Globus pallidus (tissue), 1 donor: ENCODE measurements at places on chromosomes 3 and 15.
A peak's percentile ranks its signal among the peaks of the same experiment; 100 is the strongest.

- no peak for DNase-seq
These were observed 162.7 kb upstream of the LYSMD4 start for GRCh38 chr15:99895956-99896311.

GRCh38 chr15:87034886-87035285 is 955.2 kb downstream of the AGBL1 start:
- no peak for DNase-seq

DNA sequence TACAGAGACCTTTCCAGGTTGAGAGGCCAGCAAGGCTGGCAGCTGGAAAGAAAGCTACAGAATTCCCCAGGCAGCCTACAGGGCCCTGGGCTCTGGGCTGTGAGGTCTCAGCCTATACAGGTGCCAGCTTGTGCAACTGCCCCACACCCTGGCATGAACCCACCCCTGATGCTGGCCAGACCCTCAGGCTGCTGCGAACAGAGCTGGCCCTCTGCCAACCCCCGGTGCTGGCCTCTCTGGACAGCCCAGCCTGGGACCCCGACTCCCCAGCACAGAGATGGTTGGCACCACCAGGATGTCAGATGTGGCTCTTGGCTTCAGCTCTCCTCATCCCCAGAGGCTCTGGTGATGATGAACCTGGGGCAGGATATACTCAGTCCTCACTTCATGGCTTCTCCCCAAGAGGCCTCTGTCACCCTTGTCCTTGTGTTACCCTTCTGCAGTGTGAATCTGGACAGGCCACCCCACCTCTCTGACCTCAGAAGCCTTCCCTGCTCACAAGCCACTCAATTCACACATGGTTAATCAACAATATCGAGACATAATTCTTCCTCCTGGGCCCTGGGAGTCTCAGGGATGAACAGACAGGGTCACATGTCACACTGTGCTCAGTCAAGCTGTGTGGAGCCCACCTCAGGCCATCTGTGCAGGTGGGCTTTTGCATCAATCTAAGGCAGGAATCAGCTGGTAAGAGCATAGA is 11.0 kb upstream of the BFSP2 start:
- DNase-seq = no peak

DNA sequence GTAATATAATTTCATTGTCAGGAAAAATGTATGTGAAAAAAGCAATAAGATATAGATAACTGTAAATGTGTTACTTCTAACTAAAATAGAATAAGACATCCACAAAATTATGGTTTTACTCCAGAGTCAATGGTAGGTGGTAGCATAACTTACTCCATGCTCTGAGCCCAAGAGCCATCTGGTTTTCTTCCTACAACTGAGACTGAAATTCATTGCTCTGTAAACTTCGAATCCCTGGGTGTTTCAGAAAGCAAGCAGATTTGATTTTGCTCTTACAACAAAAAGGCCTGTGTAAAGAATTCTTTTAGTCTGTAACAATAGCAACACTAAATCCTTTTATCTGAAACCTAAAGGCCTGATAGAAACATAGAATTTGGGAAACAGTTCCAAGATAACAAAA is 805.9 kb downstream of the AGBL1 start:
- no peak for DNase-seq

GRCh38 chr3:52092271-52092660 is 35.9 kb upstream of the DUSP7 start:
- no peak for DNase-seq

GRCh38 chr15:70132139-70132538 is 34.4 kb upstream of the TLE3 start:
- DNase-seq = no peak

GRCh38 chr3:136929977-136930670 is 27.7 kb upstream of the IL20RB start:
- DNase-seq = peak; percentile 28

- no peak for DNase-seq
These were observed 12.9 kb downstream of the SSUH2 start for GRCh38 chr3:8631661-8632060.

DNA sequence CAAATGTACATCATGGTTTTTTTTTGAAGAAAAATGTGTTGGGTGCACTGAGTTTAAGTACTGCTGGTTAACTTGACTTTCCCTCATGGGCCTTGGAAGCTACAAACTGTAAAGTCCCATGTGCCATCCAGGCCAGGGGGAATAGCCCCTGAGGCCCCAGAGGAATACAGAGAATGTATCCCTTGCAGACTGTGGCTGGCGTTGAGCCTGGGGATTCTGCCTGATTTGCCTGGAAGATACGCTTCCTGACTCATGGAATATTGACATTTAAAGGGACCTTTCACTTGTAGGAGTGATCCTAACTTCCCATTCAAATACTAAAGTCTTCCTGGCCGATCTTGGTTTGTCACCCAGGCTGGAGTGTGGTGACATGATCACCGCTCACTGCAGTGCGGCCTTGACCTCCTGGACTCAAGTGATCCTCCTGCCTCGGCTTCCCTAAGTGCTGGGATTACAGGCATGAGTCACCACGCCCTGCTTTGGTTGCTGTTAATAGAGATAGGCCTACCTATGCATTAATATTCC is 42.0 kb downstream of the ADAMTSL3 start:
- DNase-seq = no peak

DNA sequence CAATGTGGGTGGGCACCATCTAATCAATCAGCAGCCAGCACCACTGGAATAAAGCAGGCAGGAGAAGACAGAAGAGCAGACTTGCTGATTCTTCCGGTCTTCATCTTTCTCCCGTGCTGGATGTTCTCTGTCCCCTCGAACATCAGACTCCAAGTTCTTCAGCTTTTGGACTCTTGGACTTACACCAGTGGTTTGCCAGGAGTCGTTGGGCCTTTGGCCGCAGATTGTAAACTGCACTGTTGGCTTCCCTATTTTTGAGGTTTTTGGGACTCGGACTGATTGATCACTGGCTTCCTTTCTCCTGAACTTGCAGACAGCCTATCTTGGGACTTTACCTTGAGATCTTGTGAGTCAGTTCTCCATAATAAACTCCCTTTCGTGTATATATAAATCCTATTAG is 292.8 kb downstream of the BCHE start:
- no peak for DNase-seq

- DNase-seq = no peak
These were observed 334.5 kb downstream of the SOX2 start for GRCh38 chr3:182046166-182046764.

- DNase-seq = no peak
These were observed 8.1 kb downstream of the INSYN1 start for GRCh38 chr15:73745073-73745472.

DNA sequence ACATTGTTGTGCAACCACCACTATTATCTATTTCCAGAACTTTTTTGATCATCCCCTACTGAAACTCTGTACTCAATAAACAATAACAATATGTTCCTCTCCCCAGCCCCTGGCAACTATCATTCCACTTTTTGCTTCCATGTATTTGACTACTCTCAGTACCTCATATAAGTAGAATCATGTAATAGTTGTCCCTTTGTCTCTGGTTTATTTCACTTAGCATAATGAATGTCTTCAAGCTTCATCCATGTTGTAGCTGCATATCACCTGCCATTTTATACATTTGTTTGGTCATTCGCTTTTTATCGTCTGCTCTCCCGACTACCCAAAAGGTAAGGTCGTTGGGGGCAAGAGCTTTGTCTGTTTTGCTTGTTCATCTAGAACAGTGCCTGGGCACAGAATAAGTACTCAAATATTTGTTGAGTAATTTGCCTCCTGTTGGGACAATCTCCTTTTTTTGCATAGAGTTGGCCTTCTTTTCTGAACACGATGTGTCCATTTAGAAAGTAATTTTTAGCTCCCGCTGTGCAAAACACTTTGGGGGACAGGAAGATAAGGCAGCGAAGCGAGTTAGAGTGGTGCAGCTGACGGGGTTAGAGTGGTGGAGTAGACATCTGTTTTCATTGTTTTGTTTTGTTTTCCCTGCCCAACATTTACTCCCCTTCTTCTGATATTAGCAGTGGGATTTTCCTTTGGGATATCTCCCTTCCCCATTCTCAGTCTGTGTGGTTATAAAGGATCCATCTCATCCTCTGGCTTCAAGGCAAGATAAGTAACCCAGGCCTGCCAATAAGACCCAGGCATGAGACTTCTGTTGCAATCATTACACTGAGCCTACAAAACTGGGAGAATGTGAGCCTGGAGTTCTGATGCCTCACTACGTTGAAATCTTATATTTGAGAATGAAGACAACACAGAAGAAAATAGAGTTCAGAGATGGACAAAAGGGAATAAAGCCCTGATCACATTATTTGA is 83.4 kb upstream of the RNU6-1 start:
- no peak for DNase-seq

- no peak for DNase-seq
These were observed 79.4 kb upstream of the THBS1 start for GRCh38 chr15:39501366-39502081.

DNA sequence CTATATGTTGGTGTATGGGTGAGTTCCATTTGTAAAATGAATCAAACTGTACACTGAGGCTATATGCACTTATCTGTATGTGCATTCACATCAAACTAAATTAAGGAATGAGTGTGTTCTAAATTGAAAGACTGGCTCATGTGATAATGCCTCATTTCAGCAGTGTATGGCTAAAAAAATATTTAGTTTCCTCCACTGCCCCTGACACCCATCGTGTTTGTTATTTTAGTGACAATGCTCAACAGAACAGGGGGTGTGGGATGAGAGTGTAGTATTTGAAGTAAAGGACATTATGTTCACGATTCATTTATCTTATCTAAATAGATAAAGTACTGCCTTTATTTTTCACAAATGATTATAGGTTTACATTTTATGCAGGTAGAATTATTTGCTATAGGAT is 301.1 kb upstream of the ARPP21 start:
- no peak for DNase-seq

DNA sequence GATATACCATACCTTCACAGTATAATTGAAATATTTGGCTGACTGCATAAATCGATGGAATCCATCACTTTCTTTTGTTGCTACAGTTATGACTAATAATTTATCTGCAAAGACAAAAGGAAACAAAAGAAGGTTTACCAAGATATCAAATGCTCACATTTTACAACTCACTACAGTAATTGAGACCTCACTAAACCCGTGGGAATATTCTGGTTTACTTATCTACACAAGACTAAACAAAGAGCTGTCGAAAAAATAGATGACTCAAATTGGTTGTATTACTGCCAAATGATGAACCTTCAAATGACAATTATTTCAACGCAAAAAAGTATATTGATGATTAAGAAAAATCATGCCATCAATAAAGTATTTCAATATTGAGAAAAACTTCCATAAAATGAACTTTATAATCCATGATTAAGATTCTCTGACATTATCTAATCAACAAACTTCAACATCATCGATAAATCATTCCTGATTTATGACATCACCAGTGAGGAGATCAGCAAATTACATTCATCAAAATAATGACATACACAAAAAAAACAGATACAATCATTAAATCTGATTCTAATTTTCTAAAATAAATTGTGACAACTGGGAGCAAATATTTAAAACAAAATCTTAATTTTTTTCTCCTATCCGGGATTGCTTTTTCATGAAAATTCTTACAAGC is 36.7 kb downstream of the PLOD2 start:
- DNase-seq = no peak

DNA sequence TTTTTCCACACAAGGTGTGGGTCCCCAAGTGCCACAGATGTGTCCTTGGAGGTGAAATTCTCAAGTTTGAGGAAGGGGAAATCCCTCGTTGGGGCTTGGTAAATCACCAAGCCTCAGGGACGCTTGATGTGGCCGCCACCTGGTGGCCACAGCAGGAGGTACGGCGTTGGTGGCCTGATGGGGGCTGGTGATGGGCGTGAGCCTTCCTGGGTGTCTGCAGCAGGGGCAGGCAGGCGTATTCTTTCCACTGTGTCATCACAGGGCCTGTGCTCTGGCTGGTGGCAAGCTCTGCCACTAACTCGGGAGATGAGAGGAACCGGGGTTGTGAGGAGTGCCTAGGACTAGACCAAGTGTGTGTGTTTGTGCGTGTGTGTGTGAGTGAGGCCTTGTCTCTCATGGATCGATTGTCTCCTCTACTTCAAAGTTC is 4.2 kb downstream of the ACOX2 start:
- DNase-seq = peak; percentile 67

DNA sequence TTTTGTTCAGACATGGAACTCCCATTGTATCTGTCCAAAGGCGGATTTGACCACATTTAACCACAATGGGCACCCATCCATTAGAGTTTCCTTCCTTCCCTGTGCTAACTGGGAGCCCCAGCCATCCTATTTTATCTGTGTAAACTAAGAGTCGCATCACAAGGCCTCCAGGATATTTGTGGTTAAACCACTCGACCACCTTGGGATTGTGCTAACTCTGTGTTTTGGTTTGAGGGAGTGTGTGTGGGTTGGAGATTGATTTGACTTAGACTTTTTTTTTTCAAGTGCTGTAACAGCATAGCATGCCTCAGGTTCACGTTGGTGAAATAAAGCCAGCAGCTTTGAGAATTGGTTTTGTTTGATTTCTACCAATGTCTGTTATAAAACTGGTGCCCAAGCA is 100.4 kb upstream of the TP63 start:
- no peak for DNase-seq

GRCh38 chr3:37054370-37054769 is 61.1 kb downstream of the MLH1 start:
- DNase-seq = peak; percentile 7

- DNase-seq = no peak
These were observed 476 bp downstream of the IP6K2 start for GRCh38 chr3:48716508-48716981.

- DNase-seq = no peak
These were observed 498.1 kb upstream of the RGMA start for GRCh38 chr15:93587059-93587521.

DNA sequence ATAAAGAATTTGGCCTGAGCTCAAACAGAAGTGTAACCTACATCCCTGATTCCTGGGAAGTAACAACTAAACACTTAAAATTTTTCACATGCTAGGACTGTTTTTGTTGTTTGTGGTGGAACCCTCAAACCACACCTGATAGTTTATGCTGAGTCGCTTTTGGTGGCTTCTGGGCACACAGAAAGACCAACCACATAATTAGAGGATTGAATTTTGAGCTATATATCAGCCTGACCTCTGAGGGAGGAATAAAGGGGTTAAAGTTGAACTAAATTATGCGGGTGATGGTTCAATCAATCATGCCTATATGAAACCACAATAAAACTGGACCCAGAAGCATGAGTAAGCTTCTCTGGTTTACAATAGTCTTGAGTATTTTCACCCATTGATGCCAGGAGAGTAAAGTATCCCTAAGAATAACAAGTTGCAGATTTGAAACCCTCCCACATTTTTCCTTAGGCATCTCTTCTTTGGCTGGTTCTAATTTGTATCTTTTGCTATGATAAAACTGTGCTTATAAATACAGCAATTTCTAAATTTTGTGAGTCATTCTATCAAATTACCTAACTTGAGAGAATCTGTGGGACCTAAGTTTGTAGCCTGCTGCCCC is 1304.5 kb upstream of the GBE1 start:
- DNase-seq = no peak

- no peak for DNase-seq
These were observed 261.4 kb downstream of the EPHA3 start for GRCh38 chr3:89368846-89369245.

DNA sequence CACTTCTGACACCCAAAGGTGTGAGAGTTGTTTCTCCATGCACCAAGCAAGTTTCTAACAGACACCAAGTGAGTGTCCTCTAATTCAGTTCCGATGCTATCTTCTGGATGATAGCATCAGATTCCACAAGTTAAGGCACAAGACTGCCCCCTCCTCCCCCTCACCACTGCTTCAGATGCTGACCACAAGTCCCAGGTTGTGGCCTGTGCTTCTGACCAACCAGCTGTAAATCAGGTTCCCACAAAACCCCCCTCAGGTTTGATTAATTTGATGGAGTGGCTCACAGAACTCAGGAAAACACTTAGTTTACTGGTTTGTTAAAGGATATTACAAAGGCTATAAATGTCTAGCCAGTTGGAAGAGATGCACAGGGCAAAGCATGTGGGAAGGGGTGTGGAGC is 7.0 kb upstream of the PLA1A start:
- DNase-seq = no peak
